Stimulated activated CD4-positive, alpha-beta T cell treated with anti-CD3 and anti-CD28 coated beads, Interleukin-1b, Interleukin-23, amount 100 ng/mL, for 24 hours (primary cell): ENCODE measurements at places on chromosomes 5 and 9.

DNA sequence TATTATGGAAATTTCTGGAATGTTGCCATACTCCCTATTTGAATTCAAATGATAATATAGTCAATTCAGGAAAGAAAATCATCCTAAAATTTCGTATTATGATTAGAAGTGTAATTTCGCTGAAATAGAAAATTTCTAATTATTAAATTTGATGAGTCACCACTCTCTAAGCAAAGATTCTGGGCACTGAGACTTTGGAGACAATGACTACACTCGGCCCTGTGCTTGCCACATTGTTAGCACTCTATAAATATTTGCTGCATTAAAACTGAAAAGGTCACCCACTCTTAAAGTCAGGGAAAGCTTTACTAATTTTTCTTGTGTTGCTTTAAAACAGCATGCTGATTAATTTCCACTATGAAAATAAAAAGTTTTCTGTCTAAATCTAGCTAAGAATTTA, 240.3 kb downstream of the TLE4 start:
- DNase-seq = no peak

DNA sequence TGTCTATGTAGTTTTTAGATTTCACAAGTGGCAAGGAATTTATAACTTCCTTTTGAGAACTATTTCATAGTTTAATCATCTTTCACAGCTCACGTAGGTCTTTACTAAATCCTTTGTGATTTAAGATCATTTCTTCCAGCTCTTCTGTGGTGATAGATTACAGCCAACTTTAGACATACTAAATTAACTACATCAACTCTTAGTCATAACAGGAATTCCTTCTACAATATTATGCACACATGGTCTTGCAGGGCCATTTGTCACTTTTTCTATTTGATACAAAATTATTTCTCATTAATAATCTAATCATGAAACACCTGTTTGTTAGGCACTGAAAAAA, 208.4 kb downstream of the PDE4D start:
- DNase-seq = no peak

- DNase-seq = no peak
Measured at GRCh38 chr9:105842023-105842644, 147.8 kb downstream of the TMEM38B start.

- DNase-seq = peak; percentile 59
Measured at GRCh38 chr9:128456613-128457061, 831 bp downstream of the ODF2 start.

DNA sequence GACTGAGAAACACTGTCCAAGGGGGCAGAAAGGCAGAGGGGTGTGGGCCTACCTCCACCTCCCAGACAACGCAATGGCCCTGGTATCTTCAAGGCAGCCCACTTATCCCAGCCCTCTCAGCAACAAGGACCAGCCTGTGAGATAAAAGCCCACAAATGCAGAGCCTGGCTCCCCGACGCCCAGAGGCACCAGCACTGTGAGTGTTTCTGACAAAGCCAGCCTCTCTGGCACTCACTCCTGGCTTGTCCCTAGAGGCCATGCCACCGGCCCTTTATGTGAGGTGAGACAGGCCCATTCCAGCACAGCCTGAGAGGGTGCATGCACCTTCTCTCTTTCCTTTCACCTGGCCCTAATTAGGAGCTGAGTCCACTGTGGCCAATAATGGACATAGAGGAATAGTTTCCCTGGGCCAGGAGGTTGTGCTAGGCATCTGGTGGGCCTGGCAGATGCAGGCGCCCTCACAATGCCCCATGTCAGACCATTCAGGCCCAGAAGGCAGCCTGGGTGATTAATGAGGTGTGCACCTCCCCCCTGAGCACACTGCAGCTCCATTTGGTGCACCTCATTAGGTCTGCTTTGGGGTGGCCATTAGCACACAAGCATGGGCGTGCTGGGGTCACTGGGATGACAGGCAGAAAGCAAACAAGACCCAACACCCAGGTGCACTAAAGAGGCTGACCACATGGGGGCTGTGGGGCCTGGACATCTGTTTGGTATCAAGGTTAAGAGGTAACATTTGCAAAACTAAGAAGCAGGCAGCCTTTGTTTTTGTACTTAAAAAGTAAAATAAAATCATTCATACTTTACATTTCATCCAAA, 176.0 kb downstream of the MED10 start:
- DNase-seq = no peak

- no peak for DNase-seq
Measured at GRCh38 chr5:57895766-57896165, 413.2 kb upstream of the ACTBL2 start.

- no peak for DNase-seq
Measured at GRCh38 chr9:137006116-137007003, 10.0 kb upstream of the CLIC3 start.

- DNase-seq = no peak
Measured at GRCh38 chr5:80031109-80031508, 4.0 kb upstream of the THBS4 start.

- DNase-seq = no peak
Measured at GRCh38 chr9:131276094-131276888, at the start of gene FAM78A. FAM78A (minus strand) TSS chr9:131276510; CDS start chr9:131276179, 331 bp downstream.

GRCh38 chr9:111151537-111151936, 113.3 kb upstream of the LPAR1 start:
- DNase-seq = no peak

GRCh38 chr5:99544356-99544755, 615.5 kb upstream of the CHD1 start:
- DNase-seq = no peak

DNA sequence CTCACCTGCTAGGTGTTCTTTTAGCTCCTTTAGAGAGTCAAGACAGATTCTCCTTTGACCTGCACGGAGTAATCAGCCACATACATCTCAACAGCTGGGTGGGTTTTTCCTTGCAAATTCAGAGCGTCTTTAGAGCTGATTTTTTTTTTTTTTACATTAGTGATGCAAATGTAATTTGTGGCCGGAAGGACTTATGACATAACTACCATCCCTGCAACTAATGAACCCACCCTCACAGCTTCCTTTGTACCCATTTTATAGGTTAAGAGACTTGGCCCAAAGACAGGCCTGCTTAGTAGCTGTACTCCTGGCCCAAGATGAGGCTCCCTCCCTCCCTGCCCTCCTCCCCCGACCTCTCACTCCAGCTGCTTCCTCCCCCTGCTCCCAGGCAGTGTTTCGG, 69.9 kb upstream of the NIPAL4 start:
- DNase-seq = no peak

DNA sequence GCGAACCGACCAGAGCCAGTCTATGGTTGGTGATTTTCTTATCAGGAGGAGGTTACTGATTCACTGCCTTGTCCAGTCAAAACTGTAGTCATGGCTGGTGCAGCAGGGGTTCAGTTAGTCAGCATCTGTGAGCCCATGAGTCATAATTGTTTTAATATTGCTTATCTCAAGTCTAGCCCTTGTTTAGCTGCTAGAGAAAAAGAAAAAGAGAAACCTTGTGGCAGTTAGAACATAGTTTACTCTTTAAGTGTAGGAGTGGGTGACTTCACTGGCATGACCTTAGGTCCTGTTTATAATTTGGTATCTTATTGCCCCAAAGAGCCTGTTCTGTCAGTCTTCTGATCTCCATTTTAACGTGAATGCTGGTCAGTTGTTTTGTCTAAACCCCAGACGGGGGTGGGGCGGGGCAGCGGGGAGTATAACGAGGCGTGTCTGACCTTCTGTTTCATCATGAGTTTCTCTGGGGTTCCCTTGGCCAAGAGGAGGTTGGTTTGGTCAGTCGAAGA, 76.9 kb upstream of the NFIL3 start:
- no peak for DNase-seq

GRCh38 chr5:149935431-149935901, 9.1 kb downstream of the PDE6A start:
- DNase-seq = no peak

DNA sequence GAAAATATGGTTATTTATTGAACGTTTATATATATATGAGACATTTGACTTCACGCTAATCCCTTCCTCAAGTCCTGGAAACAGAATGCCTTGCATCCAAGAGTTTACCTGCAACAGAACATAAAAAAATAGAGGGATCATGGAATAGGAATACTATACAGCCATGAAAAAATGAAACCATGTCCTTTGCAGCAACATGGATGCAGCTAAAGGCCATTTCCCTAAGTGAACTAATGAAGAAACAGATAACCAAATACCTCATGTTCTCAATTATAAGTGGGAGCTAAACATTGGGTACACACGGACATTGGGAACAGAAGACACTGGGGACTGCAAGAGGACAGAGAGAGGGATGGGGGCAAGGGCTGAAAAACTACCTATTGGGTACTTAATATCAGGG, 13.0 kb downstream of the BAAT start:
- DNase-seq = no peak

DNA sequence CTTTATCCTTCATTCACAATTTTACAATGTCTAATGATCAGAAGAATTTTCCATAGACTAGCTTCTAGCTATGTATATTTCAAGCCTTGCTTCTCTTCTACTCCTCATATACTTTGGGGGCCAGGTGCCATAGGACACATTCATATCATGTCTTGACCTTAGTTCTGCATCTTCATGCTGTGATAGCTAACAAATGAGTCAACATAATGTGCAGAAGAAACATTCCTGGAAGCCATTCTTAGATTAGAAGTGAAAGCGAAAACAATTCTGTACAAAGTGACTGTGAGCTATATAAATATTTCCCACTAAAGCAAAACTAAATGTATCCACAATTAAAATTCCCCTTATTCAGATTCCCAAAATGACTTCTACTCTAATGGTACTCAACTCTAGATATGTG, 320.2 kb upstream of the NREP start:
- DNase-seq = no peak

DNA sequence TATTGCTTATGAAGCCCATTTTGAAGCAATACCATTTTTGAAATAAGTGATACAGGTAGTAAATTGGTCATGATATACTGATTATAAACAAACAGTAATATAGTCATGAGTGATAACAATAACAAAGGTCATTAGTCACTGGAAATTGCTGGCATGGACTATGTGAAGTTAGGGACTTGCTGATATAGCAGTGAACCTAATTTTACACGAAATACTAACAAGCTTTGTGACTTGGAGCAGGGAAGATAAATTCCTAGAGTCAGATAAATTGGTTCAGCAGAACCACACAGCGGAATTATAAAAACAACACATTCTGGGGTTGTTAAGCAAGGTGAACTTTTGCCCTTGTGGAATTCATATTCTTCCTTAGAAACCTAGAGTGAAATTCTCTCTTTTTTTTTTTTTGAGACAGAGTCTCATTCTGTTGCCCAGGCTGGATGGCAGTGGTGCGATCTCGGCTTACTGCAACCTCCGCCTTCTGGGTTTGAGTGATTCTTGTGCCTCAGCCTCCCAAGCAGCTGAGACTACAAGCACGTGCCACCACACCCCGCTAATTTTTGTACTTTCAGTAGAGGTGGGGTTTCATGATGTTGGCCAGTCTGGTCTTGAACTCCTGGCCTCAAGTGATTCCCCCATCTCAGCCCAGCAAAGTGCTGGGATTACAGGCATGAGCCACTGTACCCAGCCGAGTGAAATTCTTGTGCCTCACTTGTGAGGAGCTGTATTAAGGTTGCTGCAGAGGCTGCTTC, 6.0 kb downstream of the UGCG start:
- no peak for DNase-seq

DNA sequence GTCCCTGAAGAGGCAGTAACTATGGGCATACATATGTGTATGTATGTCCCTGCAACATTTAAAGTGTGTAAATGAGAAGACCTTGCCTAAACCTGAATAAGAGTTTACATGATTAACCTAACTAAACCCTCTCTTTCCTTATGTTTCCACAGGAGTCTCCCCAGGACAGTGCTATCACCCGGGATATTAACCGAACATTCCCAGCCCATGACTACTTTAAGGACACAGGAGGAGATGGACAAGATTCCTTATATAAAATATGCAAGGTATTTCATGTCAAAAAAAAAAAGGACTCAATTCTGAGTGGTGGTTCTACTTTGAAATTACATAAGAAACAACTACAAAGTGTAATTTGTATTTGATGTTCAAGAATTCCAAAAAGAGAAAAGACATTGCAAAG, 31.7 kb downstream of the GPR21 start:
- DNase-seq = no peak

GRCh38 chr9:134365791-134366222, 39.6 kb downstream of the RXRA start:
- no peak for DNase-seq

DNA sequence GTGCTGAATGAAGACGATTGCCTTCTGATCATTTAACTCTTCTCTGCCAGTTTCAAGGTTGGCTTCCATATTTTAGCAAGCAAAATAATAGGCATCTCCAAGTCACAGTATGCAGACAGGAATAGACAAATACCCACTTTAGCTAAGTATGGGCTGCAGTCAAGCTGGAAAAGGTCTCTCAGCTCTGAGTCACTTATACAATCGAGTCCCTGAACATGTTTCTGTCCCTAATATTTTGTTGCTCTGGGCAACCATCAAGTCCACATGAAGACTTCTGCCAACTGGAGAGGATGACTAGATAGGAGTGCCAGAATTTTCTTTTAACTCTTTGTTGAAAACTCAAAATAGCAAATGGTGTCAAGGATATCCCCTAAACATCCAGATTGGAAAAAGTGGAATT, 575.3 kb downstream of the RAB3C start:
- no peak for DNase-seq

DNA sequence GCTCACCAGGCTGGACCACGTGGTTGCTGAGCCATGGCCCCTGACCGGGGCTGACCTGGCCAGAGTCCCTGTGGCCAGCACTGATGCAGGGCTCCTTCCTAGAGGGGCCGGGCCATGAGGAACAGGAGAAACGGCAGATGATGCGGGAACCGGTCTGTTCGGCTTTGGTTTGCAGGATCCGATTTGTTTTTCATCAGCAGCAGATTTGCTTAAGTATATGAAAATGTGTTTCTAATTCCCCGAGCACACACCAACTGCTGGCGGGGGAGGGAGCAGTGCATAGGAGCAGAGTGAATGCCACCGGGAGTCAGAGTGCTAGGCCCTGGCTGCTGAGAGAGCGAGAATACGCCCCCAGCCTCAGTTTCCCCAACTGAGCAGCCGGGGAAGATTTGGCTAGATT, 13.6 kb downstream of the NTNG2 start:
- no peak for DNase-seq

GRCh38 chr9:72464857-72465592, 56.4 kb upstream of the TMC1 start:
- no peak for DNase-seq

DNA sequence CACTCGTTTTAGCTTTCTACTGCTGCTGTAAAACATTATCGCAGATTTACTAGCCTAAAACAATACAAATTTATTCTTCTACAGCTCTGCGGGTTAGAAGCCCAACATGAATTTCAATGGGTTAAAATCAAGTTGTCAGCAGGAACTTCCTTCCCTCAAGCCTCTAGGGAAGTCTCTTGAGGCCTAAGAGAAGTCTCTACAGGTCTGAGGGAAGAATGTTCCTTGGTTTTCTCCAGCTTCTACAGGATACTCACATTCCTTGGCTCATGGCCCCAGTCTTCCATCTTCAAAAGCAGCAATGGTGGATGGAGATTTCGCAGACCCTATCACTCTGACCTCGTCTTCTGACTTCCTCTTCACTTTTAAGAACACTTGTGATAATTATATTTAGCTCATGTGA, 21.6 kb upstream of the SSBP2 start:
- DNase-seq = no peak

- DNase-seq = no peak
Measured at GRCh38 chr5:181221105-181221791, 1.8 kb upstream of the TRIM41 start.

GRCh38 chr5:170393235-170393634, 4.1 kb upstream of the KCNMB1 start:
- DNase-seq = peak; percentile 7
